ENCODE measurements at places on chromosomes 16 and 17. TPM values are rescaled to one million over a fixed set of nuclear protein-coding genes. Genes with fewer than 3 reads are reported as not detected.
A peak's percentile ranks its signal among the peaks of the same experiment; 100 is the strongest.

GRCh38 chr17:50593321-50593720, 32.8 kb downstream of the CACNA1G start:
- no peak for DNase-seq
- no peaks in the 10 kb centered on the region for H3K36me3 ChIP-seq
- H3K27me3 ChIP-seq: no peaks in the 10 kb centered on the region
- H3K27ac ChIP-seq: no peak overlapping the region
- H3K4me3 ChIP-seq: no peak overlapping the region

DNA sequence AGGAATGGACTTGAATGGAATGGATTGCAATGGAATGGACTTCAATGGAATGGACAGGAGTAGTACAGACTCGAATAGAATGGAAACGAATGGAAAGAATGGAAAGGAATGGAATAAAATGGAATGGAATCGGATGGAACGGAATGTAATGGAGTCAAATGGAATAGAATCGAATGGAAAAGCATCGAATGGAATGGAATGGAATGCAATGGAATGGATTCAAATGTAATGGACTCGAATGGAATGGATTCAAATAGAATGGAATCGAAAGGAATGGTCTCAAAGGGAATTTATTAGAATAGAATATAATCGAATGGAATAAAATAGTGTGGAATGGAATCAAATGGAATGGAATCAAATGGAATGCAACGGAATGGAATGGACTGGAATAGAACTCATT, 484.9 kb upstream of the WSB1 start:
- H3K36me3 ChIP-seq: no peaks in the 10 kb centered on the region
- no peak overlapping the region for H3K27ac ChIP-seq
- no peaks in the 10 kb centered on the region for H3K4me1 ChIP-seq
- H3K27me3 ChIP-seq: no peaks in the 10 kb centered on the region
- DNase-seq: no peak

GRCh38 chr16:84279881-84280280, 14.8 kb upstream of the WFDC1 start:
- H3K27ac ChIP-seq: no peak overlapping the region
- no peaks in the 10 kb centered on the region for H3K36me3 ChIP-seq
- DNase-seq: no peak
- peaks cover 2% of the 10 kb centered on the region for H3K27me3 ChIP-seq

DNA sequence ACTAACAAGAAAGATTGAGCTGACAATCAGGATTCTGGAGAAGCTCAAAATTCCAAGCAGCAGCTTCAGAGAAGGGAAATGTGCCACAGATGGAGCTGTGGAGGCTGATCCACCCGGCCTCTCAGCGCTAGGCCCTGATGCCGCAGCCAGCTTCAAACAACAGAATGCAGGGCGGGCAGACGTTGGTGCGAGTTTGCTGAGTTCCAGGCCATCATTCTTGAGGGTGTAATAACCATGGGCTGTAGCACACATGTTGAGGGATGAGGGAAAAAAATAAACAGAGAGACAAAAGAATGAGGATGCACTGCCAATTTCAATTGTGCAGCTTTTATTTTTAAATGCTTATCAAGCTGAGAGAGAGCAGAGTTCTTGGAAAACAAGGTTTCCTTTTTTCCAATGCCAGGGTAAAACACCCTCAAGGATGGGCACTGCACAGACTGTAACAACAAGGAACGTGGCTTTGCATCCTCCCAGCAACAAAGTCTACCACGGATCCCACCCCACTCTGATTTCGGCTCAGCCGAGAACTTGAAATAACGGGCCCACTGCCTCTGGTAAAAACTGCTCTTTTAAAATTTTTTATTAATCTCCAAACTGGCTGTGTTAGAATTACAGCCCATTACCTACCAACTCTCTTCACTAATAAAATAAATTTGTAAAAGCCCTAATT, 90.2 kb downstream of the SMG6 start:
- peak overlapping the region; percentile 10 for H3K27ac ChIP-seq
- H3K36me3 ChIP-seq: no peaks in the 10 kb centered on the region
- H3K4me3 ChIP-seq: no peak overlapping the region
- H3K27me3 ChIP-seq: no peaks in the 10 kb centered on the region
- DNase-seq: no peak

GRCh38 chr16:23423496-23424049, 29.4 kb downstream of the COG7 start:
- H3K4me3 ChIP-seq: no peak overlapping the region
- H3K4me1 ChIP-seq: no peaks in the 10 kb centered on the region
- DNase-seq: no peak
- H3K27ac ChIP-seq: no peak overlapping the region
- H3K27me3 ChIP-seq: no peaks in the 10 kb centered on the region

DNA sequence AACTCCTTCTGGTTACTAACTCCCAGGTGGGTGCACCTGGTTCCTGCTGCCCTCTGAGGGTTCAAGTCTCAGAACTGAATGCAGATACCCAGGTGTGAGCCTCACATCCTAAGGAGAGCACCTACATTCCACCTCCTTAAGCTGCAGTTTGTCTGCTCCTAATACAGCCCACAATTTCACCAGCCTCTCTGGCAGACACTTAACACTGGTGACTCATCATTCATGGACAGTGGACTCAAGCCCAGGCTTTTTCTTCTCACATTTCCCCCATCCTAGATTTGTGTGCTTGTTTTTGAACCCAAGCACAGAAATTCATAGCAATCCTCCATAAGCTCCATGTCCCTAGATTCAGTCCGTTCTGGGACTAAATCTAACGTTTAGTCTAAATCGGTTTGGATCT, 7.0 kb upstream of the MAF start:
- peaks cover 8% of the 10 kb centered on the region for H3K4me1 ChIP-seq
- peaks cover 46% of the 10 kb centered on the region for H3K27me3 ChIP-seq
- no peaks in the 10 kb centered on the region for H3K36me3 ChIP-seq
- no peak overlapping the region for H3K4me3 ChIP-seq
- H3K27ac ChIP-seq: no peak overlapping the region

GRCh38 chr17:1908699-1909309, 79.0 kb downstream of the RPA1 start:
- no peak overlapping the region for H3K4me3 ChIP-seq
- H3K36me3 ChIP-seq: no peaks in the 10 kb centered on the region
- DNase-seq: peak; percentile 51

GRCh38 chr16:28321700-28322411, 29.5 kb downstream of the SBK1 start:
- H3K27me3 ChIP-seq: no peaks in the 10 kb centered on the region
- no peak overlapping the region for H3K27ac ChIP-seq
- H3K4me3 ChIP-seq: no peak overlapping the region
- H3K36me3 ChIP-seq: no peaks in the 10 kb centered on the region
- peak; percentile 63 for DNase-seq
- H3K4me1 ChIP-seq: peaks cover 8% of the 10 kb centered on the region

DNA sequence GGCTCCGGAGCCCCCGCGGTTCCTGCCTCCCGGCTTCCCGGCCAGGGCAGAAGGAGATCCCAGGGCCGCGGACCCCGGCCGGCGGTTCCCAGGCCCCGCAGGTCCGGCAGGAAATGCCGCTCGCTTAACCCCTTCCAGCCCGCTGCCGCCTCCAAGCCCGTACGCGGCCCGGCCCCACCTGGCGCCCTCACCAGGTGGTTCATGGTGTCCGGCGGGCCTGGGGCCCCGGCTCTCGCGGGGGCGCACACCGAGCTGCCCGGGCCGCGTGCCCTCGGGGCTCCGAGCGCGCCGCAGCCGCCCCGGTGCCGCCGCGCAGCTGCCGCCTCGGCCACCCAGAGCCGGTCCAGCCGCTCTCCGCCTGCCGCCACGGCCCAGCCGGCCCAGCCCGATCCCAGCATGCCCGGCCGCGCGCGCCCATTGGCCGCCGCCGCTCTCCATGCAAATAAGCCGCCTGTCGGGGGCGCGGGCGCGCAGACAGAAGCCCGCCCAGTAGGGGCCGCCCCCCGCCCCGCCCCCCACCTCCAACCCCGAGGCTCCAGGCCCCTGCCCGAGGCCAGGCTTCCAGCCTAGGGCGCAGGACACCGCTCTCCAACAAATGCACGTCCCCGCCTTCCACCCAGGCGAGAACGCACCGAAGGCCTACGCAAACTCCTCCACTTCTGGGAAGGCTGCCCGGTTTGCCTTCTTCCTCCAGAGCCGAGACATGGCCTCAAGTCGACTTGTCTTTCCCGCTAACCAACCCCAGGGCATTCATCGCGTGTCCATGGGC, at the start of gene BCAR1:
Gene BCAR1 (minus strand): TSS at position 345 of the 769 bp plus-strand sequence. CDS start 142 bp downstream, at position 203.
- H3K27me3 ChIP-seq: peaks cover 18% of the 10 kb centered on the region
- no peak for DNase-seq
- peaks cover 13% of the 10 kb centered on the region for H3K4me1 ChIP-seq
- H3K27ac ChIP-seq: no peak within 1 kb of the TSS

GRCh38 chr16:48136547-48137360, 19.0 kb downstream of the ABCC12 start:
- no peaks in the 10 kb centered on the region for H3K4me1 ChIP-seq
- H3K27me3 ChIP-seq: no peaks in the 10 kb centered on the region
- DNase-seq: no peak
- no peaks in the 10 kb centered on the region for H3K36me3 ChIP-seq

GRCh38 chr16:83797013-83797412, 10.8 kb upstream of the HSBP1 start:
- H3K27ac ChIP-seq: no peak overlapping the region
- no peak for DNase-seq
- H3K36me3 ChIP-seq: no peaks in the 10 kb centered on the region
- H3K4me3 ChIP-seq: no peak overlapping the region

DNA sequence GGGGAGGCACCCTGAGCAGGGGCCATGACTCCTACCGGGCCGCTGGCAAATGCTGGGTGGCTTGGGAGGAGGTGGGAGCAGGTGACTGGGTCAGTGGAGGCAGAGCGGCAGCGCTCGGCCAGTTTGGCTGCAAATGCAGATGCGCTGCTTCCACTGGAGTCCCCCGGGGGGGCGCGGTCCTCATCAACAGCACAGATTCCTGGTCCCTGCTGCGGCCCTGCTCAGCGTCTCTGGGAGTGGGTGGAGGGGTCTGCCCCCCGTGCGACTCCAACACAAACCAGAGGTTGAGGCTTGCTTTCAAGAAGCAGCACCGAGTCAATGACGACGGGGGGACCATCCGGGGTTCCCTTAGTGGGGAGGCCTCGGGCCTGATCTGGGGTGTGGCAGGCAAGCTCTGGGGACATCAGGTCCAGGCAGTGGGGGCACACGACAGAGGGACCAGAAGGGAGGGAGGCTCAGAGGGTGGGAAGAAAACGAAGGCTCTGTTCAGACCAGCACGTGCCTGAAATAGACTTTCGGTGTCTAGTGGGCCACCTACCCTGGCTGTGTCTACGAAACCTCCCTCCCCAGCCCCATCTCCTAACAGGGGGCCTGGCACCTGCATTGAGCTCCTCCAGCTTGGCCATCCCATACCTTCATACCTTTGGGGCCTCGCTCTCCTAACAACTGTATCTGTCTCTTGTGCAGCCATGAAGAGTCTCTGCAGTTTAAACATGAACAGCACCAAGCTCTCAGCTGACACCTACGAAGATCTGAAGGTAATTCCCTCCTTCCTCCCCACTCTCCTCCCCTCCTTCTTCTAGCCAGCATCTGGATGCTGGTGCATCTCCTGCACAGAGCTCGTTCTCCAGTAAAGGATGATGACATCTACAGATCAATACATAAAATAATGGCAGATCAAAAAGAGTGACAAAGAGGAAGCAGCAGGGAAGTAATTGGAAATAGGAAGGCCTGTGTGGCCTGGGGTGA, 72.5 kb upstream of the PLCG2 start:
- no peaks in the 10 kb centered on the region for H3K4me1 ChIP-seq
- DNase-seq: no peak
- no peak overlapping the region for H3K27ac ChIP-seq
- no peaks in the 10 kb centered on the region for H3K27me3 ChIP-seq
- H3K4me3 ChIP-seq: no peak overlapping the region

DNA sequence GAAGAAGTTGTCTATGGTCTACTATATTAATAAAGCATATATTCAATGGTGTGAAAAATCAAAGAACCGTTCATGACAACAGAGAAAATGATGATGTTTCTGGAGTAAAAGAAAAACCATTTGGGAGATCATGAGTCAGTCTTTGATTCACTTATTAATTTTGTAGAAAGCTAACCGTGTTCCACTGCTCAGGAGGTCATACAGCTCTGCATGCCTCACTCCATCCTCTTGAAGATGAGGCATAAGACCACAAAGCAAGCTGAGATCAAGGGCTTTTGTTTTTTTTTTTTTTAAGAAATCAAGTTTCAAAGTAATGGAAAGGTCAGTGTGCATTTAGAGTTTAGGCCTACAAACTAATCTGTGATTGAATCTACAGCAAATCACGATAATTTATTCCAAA, 206.4 kb downstream of the CEP112 start:
- H3K4me1 ChIP-seq: no peaks in the 10 kb centered on the region
- H3K27ac ChIP-seq: no peak overlapping the region
- no peaks in the 10 kb centered on the region for H3K36me3 ChIP-seq
- H3K27me3 ChIP-seq: no peaks in the 10 kb centered on the region
- DNase-seq: no peak

GRCh38 chr17:74856112-74856511, 3.6 kb downstream of the GRIN2C start:
- H3K36me3 ChIP-seq: no peaks in the 10 kb centered on the region
- no peak overlapping the region for H3K4me3 ChIP-seq
- peaks cover 25% of the 10 kb centered on the region for H3K27me3 ChIP-seq
- DNase-seq: no peak
- no peak overlapping the region for H3K27ac ChIP-seq
- H3K4me1 ChIP-seq: peaks cover 34% of the 10 kb centered on the region

DNA sequence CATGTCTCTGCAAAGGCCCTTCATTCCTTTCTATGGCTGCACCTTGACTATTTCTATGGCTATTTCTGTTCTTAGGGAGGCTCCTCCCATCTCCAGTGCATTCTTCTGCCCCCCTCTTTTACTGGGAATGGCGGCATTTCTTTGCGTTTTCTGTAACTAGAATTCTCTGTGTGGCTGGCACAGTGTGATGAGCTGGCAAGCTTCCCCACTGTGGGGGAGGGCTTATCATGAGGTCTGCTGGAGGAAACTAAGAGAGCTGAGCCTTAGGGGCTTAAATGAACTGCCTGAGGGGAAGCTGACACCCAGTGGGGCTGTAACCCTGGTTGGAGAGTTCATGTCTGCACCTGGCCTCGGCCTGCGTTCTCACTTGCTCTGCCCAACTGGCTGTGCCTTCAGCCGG, 1.5 kb upstream of the CARD14 start:
- no peaks in the 10 kb centered on the region for H3K4me1 ChIP-seq
- no peak overlapping the region for H3K27ac ChIP-seq
- DNase-seq: no peak

- H3K27ac ChIP-seq: no peak overlapping the region
- H3K36me3 ChIP-seq: no peaks in the 10 kb centered on the region
- H3K27me3 ChIP-seq: no peaks in the 10 kb centered on the region
- no peak for DNase-seq
- H3K4me1 ChIP-seq: no peaks in the 10 kb centered on the region
These were observed 10.5 kb downstream of the FTO start for GRCh38 chr16:53714205-53715022.

- no peak overlapping the region for H3K27ac ChIP-seq
- H3K4me1 ChIP-seq: no peaks in the 10 kb centered on the region
- no peaks in the 10 kb centered on the region for H3K36me3 ChIP-seq
- H3K27me3 ChIP-seq: no peaks in the 10 kb centered on the region
- no peak for DNase-seq
- H3K4me3 ChIP-seq: no peak overlapping the region
These were observed 25.3 kb downstream of the SRL start for GRCh38 chr16:4216596-4216995.

GRCh38 chr16:50396761-50397535, 28.2 kb upstream of the BRD7 start:
- no peak overlapping the region for H3K27ac ChIP-seq
- no peaks in the 10 kb centered on the region for H3K27me3 ChIP-seq
- no peak for DNase-seq
- H3K4me1 ChIP-seq: peaks cover 5% of the 10 kb centered on the region

Gene ADAM11
- 0.39 TPM for total RNA-seq

Gene CA5A
- total RNA-seq: 0.27 TPM

Gene SLFN12
- total RNA-seq: 10.4 TPM

Gene EVPLL
- not detected for total RNA-seq

Gene HSD17B1
- 3.3 TPM for total RNA-seq

Gene HOXB9
- total RNA-seq: not detected

Gene ICAM2
- total RNA-seq: 55.7 TPM

Gene BRIP1
- 4.2 TPM for total RNA-seq

Measured in B cell (primary cell).